ENCODE measurements at places on chromosomes 1 and 21.

- peak; percentile 14 for DNase-seq
Measured at GRCh38 chr1:203768256-203768655, 3.3 kb downstream of the LAX1 start.

GRCh38 chr1:71786218-71786617, 496.1 kb downstream of the NEGR1 start:
- no peak for DNase-seq

DNA sequence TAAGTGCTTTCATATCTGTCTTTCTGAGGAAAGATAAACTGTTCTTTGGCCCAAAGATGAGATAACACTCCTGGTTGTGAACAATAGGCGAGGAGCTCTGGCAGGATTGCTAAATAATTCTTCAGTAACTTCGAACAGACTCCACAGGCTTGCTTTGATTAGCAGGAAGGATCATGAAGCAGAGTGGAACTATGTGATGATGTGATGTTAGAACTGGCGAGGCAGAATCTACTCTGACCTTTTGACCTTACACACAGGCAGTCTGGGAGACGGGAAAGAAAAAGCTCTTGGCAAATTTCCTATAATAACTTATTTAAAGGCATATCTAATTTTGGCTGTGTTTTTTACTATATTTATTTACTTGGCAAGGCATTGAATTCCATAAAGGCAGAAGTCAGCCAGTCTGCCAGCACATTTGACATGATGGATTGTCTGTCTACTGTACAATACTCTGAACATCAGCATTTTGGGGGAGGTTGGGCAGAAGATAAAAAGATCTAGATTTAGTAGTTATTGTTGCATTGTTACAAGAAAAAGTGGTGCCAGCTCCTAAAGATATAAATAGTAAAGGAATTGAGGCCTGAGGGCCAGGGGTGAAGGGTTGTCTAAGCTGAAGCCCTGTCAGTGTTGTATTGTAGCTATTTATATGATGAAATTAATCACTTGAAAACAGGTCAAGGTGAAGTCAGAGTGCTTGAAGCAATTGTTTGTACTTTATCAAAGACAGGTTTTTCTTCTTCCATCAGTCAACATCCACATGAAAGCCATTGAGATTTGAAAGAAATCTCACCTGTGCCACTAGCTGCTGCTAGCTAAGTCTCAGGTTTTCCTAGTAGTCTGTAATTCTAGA, 708.8 kb downstream of the LTN1 start:
- no peak for DNase-seq

DNA sequence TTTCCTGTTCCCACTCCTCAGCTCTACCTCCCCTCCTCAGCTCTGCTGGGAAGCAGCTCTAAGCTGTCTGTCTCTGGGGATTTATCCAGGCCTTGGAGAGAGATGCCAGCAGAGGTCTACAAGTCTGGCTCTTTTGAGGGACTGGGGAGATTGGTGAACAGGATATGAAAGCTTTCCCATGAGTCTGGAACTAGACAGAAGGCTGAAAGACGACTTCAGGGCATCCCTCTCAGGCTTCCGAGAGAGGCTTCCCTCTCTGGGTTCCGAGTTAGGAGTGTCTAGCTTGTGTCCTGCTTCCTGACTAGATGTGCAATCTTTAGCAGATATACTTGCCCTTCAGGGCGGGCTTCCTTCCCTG, 733 bp downstream of the TMEM35B start:
- peak; percentile 18 for DNase-seq

DNA sequence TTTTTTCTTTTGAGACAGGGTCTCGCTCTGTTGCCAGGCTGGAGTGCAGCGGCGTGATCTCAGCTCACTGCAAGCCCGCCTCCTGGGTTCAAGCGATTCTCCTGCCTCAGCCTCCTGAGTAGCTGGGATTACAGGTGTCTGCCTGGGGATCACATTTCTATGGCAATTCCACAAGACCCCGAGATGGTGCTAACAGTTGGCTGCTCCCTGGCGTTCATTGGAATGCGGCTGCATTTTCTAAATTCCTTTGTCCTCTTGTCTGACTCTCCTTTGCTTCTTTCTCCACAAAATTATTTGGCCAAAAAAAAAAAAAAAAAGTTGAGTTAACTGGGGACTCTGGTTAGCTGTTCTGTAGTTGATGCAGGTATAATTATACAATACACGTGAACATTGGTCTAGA, 176.4 kb downstream of the ETS2 start:
- no peak for DNase-seq

GRCh38 chr1:242201090-242201489, 202.2 kb upstream of the MAP1LC3C start:
- DNase-seq = no peak

GRCh38 chr1:203090421-203091198, 4.8 kb upstream of the MYOG start:
- DNase-seq = no peak

- no peak for DNase-seq
Measured at GRCh38 chr1:89044970-89045721, 19.9 kb downstream of the GBP1 start.

DNA sequence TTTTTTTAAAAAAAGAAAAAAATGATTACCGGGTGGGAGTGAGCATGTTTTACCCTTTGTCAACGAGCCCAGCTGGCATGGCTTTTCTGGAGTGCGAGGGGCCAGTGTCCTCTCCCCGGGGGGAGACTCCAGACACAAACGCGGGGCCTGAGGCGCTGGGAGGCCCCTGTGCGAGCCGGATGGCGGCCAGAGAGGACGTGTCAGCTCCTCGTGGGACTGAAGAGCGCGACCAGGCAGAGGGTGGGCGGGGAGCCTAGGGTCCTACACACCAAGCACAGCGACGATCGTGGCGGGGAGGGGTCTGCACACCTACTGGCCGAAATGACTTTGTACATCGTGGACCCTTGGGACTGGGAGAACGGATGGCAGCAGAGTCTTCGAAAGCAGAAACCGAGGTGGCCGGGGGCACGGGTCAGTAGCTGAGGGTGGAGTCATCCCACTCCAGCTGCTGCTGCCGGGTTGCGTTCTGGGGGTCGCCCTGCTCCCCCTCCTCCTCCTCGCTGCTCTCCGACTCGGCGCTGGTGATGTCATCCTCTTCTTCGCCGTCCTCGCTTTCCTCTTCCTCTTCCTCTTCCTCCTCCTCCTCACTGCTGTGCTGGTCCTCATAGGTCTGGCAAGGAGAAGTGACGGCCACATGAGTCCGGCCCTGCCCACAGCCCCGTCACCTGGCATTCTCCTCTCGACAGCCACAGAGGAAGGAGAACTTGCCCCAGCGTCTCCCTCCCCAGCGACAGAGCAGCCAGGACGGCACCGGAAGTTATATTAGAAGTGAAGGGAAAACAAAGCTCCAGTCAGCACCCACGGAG, 78.8 kb downstream of the PIK3CD start:
- no peak for DNase-seq

DNA sequence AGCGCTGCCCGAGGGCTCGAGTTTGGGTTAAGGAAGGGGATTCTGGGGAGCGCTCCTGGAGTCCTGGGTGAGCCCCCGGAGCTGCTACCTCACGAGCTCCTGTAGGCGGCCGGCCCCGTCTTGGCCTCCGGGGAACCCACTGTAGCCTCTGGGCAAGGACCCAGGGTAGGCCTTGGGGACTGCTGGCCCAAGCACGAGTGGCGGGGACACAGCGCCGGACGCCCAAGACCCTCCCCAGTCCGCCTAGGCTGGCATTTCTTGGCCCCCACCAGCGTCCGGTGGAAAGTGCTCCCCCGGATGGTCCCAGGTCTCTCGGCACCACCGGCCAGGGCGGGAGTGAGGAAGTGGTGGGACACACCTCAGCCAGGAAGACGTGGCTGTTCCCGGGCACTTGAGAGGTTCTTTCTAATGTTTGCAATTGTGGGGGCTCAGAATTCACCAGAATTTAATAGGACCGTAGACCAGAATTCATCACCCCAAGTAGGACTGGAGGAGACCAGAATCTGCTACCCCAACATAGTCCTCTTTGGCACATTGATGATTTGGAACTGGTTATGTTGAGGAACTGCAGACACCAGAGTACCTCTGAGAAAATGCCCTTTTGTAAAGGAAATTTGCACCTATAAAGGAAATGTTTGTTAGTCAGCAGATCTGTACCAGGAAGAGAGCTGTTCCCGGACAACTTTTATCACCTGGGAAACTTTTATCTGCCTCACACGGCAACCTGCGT, 622 bp upstream of the TMPRSS2 start:
- no peak for DNase-seq

GRCh38 chr1:208202333-208202995, 41.7 kb downstream of the PLXNA2 start:
- no peak for DNase-seq

- DNase-seq = no peak
Measured at GRCh38 chr1:185250063-185250462, 67.0 kb downstream of the IVNS1ABP start.

- DNase-seq = no peak
Measured at GRCh38 chr21:44785620-44786335, 15.8 kb downstream of the UBE2G2 start.

- DNase-seq = peak; percentile 58
Measured at GRCh38 chr1:226733304-226733703, 5.8 kb downstream of the ITPKB start.

DNA sequence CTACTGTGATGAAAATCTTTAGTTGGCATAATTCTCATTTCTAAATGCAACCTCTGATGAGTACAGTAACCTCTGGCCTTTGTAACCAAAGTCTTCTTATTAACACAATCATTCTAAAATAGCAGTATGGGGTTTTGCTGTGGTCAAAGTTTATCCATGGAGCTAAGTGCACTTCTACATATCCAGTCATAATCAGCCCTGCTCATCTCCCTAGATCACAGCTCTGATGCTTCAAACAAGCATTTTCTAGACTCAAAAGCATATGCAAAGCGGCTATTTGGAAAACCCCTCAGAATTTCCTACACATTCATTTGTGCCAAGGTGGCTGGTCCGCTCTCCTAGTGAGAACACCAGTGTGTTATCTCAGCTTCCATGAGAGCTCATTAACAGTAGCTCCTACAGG, 418.6 kb downstream of the MRPL39 start:
- DNase-seq = no peak

DNA sequence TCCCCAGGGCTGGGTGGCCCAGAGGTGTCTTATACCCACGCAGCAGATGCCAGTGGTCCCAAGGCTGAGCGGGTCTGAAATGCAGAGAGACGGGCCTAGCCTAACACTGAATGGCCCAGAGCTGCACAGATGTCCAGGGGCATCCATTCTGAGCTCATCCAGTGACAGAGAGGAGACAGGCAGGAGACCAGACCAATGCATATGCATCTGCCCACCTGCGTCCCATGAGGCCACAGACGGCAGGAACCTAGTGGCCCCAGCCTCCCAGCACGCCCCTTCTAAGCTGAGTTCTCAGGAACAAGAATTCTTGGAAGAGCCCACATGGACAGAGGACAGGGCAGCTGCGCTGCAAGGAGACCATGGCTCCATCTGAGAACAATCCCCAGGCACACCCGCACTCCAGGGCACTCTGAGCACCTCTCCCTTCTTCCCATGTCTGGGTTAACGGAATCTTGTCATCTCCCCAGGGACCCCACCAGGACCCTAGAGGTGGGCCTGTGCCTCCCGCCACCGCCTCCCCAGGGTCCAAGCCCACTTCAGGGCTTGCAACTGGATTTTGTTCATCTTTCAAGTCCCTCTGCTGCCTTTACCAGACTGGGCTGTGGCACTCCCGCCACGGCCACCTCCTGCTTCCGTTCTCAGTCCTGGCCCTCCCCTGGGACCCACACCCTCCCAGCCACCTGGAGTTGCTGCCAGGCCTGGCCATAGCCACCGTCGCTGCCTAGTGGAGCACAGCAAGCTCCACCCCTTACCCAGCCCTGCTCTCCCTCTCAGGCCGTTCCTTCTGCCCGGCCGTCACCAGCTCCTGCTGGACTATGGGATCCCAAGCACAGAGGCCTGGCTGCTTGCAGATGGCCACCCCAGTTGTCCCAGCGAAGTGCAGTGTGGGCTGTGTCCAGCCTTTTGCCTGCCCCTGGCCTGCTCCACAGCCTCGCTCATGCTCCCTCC, 3.3 kb downstream of the WNT3A start:
- DNase-seq = no peak

DNA sequence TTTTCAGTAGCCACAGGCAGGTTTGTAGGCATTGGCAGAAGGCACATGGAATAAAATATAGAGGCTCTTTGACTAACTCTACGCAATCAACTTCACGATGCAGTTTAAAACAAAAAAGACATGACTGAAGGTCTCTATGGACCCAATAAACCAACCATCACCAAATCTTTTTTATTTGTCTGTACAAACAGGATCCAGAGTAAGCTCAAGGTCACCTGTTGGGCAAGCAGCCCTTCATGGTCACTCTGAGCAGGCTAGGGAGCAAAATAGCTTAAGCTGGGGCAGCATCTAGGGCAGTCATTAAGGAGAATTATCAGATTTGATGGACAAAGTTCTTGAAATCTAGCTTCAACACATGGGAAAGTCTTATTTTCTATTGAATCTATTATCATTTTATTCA, 26.8 kb upstream of the PROX1 start:
- DNase-seq = no peak

GRCh38 chr1:93965256-93965655, 56.0 kb upstream of the GCLM start:
- no peak for DNase-seq

DNA sequence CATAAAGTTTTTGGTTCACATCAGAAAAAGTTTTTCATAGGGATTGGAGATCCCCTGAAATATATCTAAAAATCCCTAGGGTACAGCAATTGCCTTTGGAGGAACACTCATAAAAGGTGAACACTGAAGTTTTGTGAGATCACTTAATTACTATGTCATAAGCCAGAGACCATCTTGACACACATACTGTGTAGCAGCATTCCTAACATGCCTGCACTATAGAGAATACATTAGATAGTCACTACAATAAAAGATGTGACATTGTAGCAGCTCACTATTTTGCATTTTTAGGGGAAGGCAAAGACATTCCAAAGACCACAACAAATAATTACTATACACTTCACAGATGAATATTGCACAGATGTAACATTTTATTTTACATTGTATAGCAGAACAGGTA, 779.9 kb downstream of the KCNT2 start:
- no peak for DNase-seq

DNA sequence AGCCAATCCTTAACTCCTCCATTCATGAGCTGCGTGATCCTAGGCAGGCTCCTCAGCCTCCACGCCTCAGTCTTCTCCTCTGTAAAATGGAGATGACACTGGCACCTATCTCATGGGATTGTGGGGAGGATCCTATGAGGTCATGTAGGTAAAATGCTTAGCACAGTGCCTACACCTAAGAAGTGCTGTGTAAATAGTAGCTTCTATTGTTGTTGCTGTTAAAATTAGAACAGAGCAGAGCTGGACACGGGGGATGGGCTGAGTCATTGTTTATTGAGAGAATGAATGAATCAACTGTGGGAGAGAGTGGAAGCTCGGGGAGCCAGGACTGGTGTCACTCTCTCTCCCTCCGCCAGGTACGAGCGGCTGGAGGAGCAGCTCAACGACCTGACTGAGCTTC, 43.0 kb downstream of the TMCC2 start:
- DNase-seq = no peak

DNA sequence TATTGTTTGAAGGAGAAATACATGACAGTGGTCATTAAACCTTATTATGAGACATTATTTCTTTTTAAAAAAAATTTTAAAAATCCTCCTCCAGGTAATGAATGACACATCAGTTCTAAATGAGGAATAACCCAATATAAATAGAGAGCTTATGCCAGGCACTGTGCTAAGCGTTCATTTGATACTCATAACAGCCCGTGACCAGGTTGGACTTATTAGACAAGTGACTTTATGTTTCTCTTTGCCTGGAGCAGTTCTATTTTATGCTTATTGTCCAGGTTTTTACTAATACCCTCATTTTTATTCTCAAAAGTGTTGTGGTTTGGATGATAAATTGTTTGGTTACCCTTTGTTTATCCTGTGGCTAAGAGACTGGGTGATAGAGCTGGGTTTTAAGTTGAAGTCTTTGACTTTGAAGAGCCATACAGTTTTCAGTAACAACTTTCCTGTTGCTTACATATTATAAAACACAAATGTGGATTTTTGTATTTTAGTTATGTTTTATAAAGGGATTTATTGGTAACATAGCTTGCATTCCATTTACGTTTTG, 84.2 kb downstream of the RABGAP1L start:
- DNase-seq = no peak
